OCI-LY7 (cell line): ENCODE measurements at places on chromosomes 1 and 21. TPM values are rescaled to one million over a fixed set of nuclear protein-coding genes. Genes with fewer than 3 reads are reported as not detected.
A peak's percentile ranks its signal among the peaks of the same experiment; 100 is the strongest.

DNA sequence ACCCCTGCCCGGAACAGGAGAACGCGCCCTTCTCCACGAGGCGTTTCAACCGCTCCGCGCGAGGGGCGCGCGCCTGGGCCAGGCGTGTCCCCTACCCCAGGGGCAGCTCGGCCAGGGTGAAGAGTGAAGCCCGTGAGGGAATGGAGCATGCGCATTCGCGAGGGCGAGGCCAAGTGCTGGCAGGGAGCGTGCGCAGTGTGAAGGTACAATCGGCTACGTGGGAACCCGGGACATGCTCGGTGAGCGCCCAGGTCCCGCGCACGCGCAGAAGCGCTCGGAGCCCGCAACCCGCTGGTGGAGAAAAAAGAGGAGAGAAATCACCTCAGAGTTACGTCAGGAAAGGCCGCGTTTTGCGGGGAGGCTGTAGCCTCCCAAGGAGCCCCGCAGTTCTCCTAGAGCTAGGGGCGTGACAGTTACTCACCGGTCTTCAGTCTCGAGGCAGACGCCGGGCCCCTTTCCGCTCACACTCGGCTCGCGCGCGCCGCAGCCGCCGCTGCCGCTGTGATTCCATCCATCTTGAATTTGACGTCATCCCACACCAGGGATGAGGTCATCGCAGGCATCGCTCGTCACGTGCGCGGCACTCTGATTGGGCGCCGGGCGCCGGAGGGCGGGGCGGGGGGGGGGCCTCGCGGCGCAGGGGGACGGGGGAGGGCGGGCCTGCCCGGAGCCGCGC lies at the start of gene ZBTB21:
ZBTB21 (minus strand) TSS at position 530 of the 676 bp plus-strand sequence. CDS start 16,265 bp downstream, outside the sequence.
- peak; percentile 98 for DNase-seq

DNA sequence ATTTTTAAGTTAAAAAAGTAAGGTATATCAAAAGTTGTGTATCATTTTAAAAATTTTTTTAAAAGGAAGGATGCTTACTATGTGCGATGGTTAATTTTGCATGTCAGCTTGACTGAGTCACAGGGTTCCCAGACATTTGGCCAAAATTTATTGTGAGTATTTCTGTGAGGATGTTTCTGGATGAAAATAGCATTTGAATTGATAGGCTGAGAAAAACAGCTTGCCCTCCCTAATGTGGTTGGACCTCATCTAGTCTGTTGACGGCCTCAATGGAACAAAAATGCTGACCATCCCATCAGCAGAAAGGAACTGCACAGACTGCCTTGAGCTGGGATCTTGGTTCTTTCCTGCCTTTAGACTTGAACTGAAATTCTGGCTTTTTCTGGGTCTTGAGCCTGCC lies 724.5 kb downstream of the NCAM2 start:
- no peak for DNase-seq

- no peak for DNase-seq
These were observed 38.2 kb downstream of the TP73 start for GRCh38 chr1:3690282-3691065.

DNA sequence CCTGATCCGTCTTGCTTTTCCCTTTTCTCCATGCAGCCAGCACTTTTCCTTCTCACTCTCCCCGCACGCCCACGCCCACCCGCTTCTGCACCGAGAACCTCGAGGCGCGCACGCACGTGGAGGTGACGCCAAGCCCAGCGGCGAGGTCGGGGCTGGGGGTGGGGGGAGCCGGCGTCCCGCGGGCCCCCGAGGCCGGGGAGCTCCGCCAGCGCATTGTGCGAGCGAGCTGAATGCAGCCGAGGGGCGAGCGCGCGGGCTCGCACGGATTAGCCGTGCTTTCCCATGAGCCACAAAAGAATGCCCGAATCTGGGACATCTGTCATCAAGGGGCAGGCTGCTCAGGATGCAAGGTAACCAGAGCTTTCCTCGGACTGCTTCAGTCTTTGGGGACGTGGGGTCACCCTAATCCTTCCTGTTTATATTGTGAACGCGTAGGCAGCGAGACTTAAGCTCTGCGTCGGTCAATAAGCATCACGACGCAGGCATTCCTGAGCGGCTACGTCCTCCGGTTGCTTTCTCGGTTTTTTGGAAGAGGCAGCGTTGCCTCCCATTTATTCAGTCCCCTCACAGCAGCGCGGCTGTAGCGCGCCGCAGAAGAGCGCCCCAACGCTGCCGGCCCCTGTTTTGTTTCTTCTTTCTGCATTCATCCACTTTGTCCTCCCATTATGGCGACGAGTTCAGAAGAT lies 67.3 kb upstream of the AKT3 start:
- no peak for DNase-seq

GPR153 gene
- not detected in 2 replicates for total RNA-seq

DNA sequence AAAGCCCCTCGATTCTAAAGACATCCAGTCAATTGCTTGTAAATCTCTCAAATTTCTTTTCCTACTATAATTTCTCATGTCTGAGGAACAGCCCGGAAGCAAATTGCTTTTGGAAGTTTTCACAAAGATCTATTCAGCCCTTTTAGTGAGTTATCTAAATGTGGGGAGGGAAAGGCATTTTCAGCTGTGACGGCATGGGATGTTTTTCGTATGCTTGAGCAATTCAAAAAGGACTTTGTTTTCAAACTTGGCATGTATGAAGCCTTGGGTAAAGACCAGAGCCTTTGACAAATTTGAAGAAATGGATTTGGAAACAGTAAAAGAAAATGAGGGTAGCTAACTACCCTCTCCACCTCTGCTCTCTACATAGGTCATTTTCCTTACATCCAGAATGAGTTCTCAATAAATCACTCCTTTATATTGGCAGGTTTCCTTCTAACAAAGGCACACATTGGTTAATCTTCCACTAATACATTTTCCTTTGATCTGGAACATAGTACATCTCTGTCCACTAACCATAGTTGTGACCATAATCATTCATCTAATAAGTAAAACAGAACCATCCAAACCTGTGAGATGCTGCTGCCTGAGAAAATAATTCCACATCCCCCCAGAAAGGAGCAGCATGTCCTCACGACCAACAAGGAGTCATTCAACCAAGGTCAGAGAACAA lies 66.1 kb upstream of the ADAM30 start:
- DNase-seq, result no peak

GRCh38 chr1:10687782-10688408 lies 108.6 kb downstream of the CASZ1 start:
- no peak for DNase-seq

DNA sequence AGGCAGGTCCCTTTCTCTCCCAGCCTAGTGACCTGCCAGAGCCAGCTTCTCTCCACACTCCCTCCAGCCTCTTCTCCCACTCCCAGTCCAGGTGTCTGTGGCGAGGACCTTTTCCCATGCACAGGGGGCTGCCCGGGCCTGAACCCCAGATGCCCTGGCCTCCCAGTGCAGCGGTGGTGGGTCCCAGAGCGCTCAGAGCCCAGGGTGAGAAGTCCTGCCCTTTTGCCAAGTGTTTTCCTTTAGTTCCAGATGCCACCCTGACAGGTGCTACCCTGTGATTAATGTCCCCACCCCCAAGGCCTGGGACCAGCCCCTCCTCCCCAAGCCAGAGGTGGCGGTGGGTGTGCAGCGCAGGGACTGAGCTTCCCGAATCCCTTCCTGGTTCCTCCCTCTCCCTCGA lies 90.4 kb downstream of the PAX7 start:
- DNase-seq, result no peak

- DNase-seq, result no peak
These were observed 145.6 kb downstream of the NFIA start for GRCh38 chr1:61227857-61228550.

CD58 gene
- 1.8 and 3.3 TPM in 2 replicates for total RNA-seq

DNA sequence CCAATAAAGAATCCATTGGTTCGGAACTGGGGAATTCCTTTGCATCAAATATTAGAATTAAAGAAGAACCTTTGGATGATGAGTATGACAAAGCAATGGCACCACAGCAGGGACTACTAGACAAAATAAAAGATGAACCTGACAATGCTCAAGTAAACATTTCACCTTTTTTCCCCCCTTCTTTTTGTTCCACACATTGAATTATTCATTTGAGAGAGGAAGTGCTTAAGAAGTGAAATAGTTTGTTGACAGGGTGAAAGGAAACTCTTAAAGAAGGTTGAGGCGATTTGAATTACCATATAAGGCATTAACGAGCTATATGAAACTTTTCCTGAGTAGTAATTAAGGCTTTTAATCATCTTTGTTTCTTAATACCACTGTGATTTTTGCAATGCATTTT lies 93.1 kb downstream of the ZMYM4 start:
- DNase-seq, result no peak

SZRD1 gene
- total RNA-seq, result 96.0 and 98.9 TPM in 2 replicates
